Stimulated activated CD4-positive, alpha-beta T cell treated with anti-CD3 and anti-CD28 coated beads, Interleukin-4, amount 100 ng/mL, for 24 hours (primary cell): ENCODE measurements at places on chromosomes 6 and 20.

DNA sequence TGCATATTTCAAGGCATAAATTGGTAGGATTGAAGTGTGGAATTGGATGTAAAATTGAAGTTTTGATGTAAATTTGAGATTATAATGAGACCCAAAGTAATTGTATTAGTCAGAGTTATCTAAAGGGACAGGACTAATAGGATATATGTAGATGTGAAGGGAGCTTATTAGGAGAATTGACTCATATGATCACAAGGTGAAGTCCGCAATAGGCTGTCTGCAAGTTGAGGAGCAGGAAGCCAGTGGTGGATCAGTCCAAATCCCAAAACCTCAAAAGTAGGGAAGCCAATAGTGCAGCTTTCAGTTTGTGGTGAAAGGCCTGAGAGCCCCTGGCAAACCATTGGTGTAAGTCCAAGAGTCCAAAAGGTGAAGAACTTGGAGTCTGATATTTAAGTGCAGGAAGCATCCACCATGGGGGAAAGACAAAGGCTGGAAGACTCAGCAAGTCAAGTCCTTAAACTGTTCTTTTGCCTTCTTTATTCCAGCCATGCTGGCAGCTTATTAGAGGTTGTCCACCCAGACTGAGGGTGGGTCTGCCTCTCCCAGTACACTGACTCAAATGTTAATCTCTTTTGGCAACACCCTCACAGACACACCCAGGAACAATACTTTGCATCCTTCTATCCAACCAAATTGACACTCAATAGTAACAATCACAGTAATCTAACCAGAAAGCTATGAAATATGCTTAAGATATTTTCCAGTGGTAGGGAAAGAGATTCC is 442.6 kb upstream of the PTCHD4 start:
- DNase-seq: no peak

- no peak for DNase-seq
These were observed 41.0 kb upstream of the RPS6KA2 start for GRCh38 chr6:166667796-166668610.

GRCh38 chr20:4341804-4342485 is 326.6 kb upstream of the RNF24 start:
- no peak for DNase-seq

- DNase-seq: peak; percentile 53
These were observed 25.0 kb upstream of the ABT1 start for GRCh38 chr6:26571592-26572296.
